NCI-H2081 (cell line): ENCODE measurements at places on chromosomes 7 and 10.

GRCh38 chr7:112547916-112548315 lies 67.1 kb downstream of the LSMEM1 start:
- DNase-seq: no peak

- DNase-seq: peak; percentile 46
These were observed 188.6 kb downstream of the ETV1 start for GRCh38 chr7:13800694-13801448.

GRCh38 chr10:44939691-44940401 lies 19.8 kb upstream of the RASSF4 start:
- DNase-seq: no peak

DNA sequence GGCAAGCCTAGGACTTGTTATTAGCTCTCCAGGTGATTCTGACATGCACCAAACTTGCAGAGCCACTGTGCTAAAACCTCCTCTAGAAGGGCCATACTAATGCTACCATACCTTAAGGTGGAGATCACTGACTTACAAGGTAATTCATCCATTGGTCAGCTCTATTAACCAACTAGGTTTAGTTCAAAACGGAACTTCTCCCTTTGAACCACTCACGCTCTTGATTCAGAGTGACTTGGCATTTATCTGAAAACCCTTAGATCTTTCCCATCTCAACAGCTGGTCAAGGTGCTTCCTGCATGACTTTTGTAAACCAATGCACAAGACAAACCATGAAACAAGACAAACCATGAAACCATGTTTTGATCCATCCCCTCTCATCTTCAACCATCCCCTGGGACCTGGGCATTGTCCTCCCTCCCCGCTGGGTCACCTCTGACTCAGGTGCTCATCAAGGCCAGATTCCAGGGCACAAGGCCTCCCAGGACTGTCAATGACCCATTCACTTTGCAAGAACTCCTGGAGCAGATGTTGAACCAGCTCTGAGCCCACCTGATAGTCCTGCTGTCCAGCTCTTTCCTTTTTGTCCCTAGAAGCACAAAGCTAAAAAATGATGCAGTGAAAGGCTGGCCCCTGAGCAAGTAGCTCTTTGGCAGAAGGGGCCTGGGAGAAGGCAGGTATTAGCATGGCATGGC lies 18.8 kb downstream of the IMPDH1 start:
- no peak for DNase-seq

DNA sequence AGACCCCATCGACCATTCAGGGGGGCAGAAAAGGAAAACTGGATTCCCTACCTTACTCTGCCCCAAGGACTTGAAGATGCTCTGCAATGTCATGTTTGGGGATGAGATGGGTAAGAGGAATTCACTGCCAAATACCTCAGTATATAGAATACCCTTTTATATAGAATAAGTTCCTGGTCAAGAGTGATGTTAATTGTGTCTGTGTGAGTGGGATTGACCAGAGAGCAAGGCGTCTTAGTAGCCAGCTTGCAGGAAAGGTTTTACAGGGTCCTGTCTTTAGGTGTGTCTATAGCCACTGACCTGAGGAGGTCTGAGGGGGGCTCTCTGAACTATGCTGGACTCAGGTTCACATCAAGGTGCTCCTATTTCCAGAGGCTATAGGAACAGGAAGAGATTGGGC lies 1.4 kb downstream of the IFIT3 start:
- DNase-seq: no peak

- DNase-seq: no peak
These were observed 43.9 kb downstream of the KCNH2 start for GRCh38 chr7:150934045-150934766.

- DNase-seq: no peak
These were observed 31.3 kb upstream of the KIAA1217 start for GRCh38 chr10:24177636-24178035.

- no peak for DNase-seq
These were observed 174.6 kb upstream of the ITGB1 start for GRCh38 chr10:33132626-33133025.

DNA sequence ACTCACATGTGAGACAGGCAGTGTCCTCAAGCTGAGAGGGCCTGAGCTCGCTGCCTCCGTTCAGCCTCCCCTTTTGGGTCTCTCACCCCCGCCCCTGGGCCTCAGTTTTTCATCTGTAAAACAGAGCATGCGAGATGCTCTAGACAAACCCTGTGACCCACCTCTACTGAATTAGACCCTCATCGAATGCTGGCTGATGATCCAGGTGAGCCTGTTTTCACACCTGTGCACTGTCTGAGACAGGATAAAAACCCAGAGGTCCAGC lies 102.1 kb downstream of the PDGFA start:
- no peak for DNase-seq

DNA sequence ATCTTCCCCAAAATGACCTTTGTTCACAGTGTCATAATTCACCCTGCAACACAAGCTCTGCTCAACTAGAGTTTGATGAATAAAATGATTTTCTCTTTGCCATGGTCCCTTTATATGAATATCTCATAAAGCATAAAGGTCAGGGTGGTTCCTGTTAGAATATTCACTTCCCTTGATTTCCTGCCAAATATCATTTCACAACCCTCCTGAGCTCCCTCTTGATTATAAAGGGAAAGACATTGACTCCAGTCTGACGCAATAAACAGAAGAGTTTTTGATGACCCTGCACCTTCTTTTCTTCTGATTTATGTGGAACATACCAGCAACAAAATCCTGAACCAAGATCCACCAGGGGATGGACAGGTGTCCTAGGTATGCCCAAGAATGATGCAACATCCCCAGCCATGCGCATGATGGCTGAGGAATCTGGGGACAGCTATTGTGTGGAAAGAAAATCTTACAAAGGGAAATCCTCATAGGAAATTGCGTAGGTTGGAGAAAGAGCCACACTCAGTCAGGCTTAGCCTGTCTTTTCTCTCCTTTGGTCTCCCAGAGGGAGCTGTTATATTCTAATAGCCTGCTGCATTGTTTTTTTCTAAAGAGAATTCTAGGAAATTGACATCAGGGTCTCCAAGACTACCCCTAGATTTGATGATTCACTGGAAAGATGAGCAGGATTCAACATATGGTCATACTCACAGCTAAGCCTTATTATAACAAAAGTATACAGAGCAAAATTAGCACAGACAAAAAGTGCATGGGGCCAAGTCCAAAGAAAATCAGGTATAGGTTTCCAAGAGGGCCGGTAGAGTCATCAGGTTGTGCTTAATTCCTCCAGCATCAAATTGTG lies 18.8 kb downstream of the IFIT3 start:
- DNase-seq: no peak

- DNase-seq: no peak
These were observed 2.0 kb downstream of the SAMD9 start for GRCh38 chr7:93115796-93116195.

GRCh38 chr7:139842401-139843210 lies 13.5 kb downstream of the TBXAS1 start:
- DNase-seq: no peak
